ENCODE measurements at places on chromosomes 1 and 21.

DNA sequence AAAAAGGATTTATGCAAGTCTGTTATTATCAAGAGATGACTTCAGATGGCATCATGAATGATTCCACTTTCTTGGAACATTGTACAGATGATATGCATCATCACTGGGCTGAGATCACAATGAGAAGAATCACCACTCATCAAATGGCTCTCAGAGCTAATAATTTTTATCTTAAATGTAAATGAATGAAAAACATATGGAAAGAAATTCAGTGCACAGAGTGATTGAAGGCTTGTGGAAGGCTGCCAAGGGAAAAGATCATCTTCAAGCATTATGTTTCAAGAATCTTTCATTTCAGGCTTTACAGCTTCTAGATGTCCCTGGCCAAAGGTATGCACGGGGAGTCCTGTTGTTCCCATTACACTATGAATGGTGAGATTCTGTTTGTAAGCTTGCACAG is 955.7 kb downstream of the TTLL7 start:
- DNase-seq, result no peak

- DNase-seq, result no peak
These were observed 670 bp downstream of the COX20 start for GRCh38 chr1:244836135-244836521.

DNA sequence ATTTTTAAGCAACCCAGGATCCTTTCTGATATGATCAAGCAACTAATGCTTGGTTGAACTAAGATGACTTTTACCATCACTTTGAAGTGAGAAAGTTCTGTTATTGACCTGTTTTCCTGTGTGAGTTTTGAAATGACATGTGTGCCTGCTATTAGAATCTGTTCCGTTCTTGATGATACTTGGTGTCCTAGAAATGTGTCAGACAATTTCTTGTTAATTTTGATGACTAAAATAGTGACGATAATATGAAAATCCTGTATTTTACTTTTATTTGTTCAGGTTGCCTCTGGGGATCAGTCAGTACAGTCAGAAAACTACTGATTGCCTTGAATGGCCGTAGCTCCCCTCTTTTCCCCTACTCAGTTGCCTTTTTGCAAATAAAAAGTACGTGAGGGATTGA is 228.0 kb downstream of the RYR2 start:
- no peak for DNase-seq

DNA sequence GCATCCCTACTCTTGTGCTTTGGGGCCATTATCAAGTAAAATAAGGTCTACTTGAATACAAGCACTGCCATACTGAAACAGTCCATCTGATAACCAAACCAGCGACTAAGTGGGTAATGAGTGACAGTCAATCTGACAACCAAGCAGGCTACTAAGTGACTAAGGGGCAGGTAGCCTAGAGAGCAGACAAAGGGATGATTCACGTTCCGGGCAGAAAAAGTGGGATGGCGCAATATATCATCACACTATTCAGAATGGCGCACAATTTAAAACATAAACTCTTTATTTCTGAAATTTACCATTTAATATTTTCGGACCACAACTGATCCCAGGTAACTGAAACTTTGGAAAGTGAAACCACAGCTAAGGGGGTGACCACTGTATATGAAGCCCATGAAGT is 17.7 kb downstream of the NGF start:
- no peak for DNase-seq

- no peak for DNase-seq
These were observed 126.4 kb downstream of the COL24A1 start for GRCh38 chr1:86030180-86030579.

DNA sequence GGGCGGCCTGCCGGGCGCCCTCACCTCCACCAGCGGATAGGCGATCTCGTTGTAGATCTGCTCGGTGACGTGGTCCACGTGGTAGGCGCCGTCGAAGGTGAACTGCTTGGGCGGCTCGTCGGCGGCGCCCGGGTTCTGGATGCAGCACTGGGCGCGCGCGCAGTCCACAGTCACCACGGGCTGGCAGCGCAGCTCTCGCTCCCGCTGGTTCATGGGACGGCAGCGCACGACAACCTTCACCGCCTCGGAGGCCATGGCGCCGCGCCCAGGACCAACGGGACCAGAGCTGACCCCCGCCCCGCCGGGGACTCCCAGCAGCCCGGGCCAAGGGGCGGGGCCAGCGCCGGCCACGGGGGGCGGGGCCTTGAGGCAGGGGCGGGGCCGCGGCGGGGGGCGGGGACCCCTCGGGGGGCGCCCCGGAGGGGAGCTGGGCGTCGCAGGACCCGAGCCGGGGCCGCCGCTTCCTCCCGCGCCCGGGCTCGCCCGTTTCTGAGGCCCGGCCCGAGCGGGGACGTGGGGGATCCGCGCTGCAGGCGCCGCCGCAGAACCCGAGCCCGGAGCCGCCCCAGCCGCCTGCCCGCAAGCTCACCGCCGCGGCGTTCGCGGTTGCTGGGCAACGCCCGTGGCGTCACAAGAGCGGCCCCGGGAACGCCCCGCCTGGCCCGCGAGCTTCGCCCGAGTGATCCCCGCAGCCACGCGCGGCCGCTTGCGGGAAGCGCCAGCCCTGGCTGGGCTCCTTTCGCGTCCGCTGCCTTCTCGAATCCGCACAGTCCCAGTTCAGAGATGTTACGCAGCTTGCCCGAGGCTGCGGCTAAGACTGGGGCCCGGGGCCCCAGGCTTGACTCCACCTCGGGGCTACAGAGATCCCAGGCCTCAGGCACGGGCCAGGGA is at the start of gene KIF17:
Gene KIF17, minus strand, starts transcription at position 556 of the 891 bp plus-strand sequence. Its CDS starts 301 bp downstream, at position 255.
- peak; percentile 21 for DNase-seq

- no peak for DNase-seq
These were observed 35.9 kb downstream of the NCMAP start for GRCh38 chr1:24591781-24592180.

DNA sequence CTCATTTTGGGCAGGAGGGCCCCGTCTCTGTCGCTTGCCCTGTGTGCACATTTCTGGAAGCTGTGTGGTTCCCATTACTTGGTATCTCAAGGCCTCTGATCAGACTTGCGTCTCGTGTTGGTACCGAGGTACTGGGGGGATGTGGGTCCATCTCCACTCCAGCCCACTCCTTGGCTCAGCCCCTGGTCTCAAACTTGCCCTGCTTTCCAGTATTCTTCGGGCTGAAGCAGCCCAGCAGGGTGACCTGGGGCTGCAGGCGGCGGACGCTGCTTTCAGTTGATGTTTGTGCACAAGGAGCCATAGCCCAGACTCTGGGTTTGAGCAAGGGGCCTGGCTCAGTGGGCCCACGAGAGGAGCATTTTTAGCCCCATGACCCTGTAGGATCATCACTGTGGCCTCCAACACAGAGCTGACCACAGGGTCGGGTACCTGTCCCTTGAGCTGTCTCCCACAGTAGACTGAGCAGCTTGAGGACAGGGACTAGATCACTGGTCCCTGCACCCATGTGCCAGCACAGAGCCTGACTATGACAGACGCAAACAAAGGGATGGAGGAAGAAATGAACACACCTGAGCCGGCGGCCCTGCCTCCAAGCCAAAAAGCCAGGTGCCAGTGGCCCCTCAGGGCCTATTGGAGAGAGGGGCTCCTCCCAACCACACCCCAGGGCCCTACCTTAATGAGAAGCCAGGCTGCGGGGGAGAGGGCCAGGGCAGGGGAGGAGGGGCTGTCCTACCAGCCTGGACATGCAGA is 46.8 kb downstream of the CHD5 start:
- no peak for DNase-seq

- DNase-seq, result no peak
These were observed 11.4 kb downstream of the VWA5B1 start for GRCh38 chr1:20302108-20302471.

- no peak for DNase-seq
These were observed 149.8 kb upstream of the DUSP10 start for GRCh38 chr1:221891708-221892107.

- no peak for DNase-seq
These were observed 52.7 kb upstream of the ADARB1 start for GRCh38 chr21:45021428-45022347.

- no peak for DNase-seq
These were observed 75.0 kb downstream of the EPS15 start for GRCh38 chr1:51444096-51444495.

GRCh38 chr1:222909586-222909985 is 94.7 kb downstream of the DISP1 start:
- no peak for DNase-seq

- no peak for DNase-seq
These were observed 39.6 kb upstream of the DPYD start for GRCh38 chr1:97960470-97960869.

Measured in stimulated activated CD4-positive, alpha-beta T cell treated with anti-CD3 and anti-CD28 coated beads, Interleukin-1b, Interleukin-23, amount 100 ng/mL, for 1 hour (primary cell).